ENCODE measurements at places on chromosomes 2 and 18.

DNA sequence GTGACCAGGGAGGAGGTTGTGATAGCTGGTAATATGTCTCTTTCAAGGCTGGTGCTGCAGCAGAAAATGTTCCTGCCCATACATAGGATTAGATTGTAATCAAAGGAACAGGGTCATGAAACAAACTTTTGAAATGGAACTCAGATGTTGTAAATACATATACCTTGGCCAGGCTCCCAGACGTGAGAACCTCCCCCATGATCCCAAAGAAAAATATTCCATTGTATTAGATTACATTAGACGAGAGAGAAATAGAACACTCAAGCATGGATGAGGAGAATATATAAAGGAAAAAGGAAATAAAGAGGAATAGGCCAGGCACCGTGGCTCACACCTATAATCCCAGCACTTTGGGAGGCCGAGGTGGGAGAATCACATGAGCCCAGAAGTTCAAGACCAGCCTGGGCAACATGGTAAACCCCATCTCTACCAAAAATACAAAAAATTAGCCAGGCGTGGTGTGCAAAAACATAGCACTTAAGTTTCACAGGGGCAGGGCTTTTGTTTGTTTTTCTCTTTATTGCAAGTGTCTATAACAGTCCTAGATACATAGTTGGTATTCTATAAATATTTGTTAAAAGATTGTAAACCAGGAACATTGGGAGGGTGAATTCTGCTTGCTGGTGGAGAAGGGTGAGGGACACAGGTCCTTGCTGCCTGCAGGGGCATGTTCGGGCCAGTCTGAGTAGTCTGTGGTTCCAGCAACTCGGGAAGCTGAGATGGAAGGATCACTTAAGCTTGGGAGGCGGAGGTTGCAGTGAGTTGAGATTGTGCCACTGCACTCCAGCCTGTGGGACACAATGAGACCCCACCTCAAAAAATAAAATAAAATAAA, 52.8 kb downstream of the RPL37A start:
- DNase-seq, result peak; percentile 48

GRCh38 chr2:147863835-147864234, 19.0 kb downstream of the ACVR2A start:
- peak; percentile 78 for DNase-seq

DNA sequence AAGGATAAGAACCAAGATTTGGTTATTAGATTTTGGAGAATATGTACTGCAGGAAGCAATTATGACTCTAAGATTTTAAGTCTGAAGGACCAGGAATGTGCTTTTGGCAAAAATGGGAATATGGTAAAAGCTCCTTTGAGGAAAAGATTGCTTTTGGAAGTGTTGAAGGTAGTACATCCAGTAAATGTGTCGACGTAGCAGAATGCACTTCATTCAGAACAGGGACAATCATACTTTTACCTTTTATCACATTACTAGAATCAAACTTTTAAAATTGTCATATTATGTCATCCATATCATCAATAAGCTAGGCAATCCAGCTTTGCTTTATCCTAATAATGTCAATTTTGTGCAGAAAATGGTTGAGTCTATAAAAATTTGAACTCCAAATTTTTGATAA, 74.3 kb upstream of the MSTN start:
- DNase-seq, result no peak

GRCh38 chr2:134792186-134792585, 46.2 kb upstream of the ACMSD start:
- DNase-seq, result no peak

GRCh38 chr18:10045296-10045891, 131.6 kb downstream of the VAPA start:
- no peak for DNase-seq

GRCh38 chr2:106195456-106195855, 1.4 kb upstream of the UXS1 start:
- no peak for DNase-seq

DNA sequence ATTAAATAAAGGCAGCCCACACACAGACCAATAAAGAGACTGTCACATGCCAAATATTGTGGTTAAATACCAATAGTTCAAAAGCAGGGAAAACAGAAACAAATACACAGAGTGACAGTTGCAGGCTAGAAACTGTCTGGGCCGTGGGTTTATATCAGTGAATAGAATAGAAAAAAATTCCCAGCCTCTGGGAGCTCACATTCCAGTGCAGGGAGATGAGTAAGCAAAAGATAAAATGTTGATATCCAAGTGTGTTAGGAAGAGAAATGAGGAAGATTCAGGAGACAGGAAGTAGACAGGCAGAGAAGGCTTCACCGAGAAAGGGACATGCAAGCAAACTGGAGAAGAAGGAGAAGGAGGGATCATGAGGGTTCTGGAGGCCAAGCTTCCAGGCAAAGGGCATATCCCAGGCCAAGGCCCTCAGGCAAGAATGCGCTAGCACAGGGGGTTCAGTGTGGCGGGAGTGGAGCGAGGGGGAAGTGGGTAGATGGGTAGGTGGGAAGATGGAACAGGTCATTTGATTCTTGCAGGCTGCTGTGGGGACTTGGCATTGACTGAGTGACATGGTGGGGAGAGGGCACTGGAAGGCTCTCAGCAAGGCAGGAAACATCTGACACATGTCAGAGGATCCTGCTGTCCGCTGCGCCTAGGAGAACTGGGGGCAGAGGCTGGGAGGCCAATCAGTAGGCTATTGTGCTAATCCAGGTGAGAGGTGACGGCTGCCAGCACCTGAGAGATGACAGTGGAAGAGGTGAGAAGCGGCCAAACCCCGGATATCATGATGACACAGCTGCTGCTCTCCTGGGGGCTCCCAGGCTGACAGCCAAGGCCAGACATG, 89.2 kb downstream of the ZBTB7C start:
- DNase-seq, result peak; percentile 57

- peak; percentile 79 for DNase-seq
Measured at GRCh38 chr18:2978661-2979106, 34.3 kb downstream of the LPIN2 start.

GRCh38 chr2:23241611-23242245, 143.3 kb upstream of the KLHL29 start:
- no peak for DNase-seq

- no peak for DNase-seq
Measured at GRCh38 chr2:99903981-99904380, 238.4 kb downstream of the AFF3 start.

GRCh38 chr2:166607880-166608279, 113.8 kb upstream of the SCN7A start:
- no peak for DNase-seq

DNA sequence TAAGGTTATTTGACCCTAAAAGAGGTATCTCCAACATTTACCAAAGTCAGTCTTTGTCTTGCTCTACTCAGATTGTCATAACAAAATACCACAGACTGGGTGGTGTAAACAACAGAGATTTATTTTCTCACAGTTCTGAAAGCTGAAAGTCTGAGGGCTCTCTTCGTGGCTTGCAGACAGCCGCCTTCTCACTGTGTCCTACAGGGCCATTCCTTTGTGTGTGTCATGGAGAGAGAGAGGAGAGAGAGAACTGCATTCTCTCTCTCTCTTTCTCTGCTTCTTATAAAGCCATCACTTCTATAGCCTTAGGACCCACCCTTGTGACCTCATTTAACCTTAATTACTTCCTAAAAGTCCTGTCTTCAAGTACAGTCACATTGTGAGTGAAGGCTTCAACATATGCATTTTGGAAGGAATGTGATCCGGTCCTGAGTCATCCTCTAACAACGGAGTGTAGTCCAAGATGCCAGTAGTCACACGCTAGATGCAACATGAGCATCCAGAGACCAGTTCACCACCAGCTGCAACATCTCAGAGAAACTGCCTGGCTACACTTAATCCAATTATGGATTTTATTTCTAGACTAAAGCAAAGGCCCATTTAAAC, 130.2 kb downstream of the CD226 start:
- peak; percentile 88 for DNase-seq

DNA sequence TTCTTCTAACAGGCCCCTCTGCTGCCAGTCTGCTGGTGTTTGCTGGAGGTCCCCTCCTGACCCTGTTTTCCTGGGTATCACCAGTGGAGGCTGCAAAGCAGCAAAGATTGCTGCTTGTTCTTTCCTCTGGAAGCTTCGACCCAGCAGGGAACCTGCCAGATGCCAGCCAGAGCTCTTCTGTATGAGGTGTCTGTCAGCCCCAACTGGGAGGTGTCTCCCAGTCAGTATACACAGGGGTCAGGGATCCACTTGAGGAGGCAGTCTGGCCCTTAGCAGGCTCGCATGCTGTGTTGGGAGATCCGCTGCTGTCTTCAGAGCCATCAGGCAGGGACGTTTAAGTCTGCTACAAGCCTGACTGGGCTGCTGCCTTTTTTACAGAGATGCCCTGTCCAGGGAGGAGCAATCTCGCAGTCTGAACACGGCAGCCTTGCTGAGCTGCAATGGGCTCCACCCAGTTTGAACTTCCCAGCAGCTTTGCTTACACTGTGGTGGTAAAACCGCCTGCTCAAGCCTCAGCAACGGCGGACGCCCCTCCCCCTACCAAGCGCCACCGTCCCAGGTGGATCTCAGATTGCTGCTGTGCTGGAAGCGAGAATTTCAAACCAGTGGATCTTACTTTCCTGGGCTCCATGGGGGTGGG, 29.9 kb downstream of the CHCHD5 start:
- DNase-seq, result no peak

- peak; percentile 13 for DNase-seq
Measured at GRCh38 chr2:110678457-110679336, 834 bp upstream of the BUB1 start.

DNA sequence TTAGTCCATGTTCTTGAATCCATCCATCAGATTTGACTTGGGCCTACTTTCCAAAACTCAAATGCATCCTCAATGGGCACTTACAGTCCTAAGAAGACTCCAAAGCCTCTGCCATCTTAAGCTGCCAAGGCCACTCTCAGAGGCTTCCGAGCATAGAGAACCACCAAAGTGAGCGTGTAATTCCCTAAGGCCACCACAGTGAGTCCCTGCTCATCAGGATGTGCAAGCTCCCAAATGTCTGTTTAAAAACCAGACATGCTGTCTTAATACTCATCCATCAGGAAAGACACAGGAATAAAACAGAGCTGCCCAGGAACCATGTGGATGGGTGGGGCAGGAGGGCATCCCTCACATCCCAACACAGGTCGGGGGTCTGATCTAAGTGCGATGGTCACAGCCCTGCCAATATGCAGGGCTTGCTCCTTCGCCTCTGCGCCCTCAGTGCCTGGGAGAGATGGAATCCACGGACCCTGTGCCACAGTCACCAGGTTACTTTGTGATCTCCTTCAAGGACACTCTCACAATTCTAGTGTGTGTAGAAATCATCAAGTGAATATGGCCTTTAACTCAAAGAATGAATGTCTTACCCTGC, 80.4 kb downstream of the POLR1A start:
- no peak for DNase-seq

- no peak for DNase-seq
Measured at GRCh38 chr18:3611313-3612090, 161.5 kb downstream of the TGIF1 start.

DNA sequence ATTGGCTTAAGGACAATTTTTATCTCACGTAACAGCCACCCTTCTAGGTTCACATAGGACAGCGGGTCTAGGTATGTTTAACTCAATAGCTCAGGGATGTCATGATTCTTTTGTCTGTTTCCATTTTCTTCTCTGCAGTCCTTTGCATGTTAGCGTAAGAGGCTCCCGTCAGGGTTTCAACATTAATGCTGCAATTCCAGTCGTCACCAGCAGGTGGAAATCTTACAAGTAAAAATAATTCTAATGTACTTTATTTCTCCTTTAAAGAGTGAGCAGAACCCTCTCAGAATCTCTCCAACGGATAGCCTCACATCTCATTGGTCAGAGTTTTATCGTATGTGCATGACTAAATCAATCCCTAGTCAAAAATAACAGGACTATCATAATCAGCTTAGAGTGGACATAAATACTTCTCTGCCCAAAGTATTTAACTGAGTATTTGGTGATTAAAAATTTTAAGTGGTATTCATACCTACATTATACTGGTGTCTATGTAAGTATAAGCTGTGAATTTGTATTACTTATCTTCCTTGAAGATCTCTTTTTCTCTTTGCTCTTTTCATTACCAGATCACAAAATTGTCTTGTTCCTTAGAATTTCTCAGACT, 487.2 kb upstream of the GCFC2 start:
- DNase-seq, result peak; percentile 23

- peak; percentile 3 for DNase-seq
Measured at GRCh38 chr18:56043641-56044061, 455.7 kb upstream of the TCF4 start.

DNA sequence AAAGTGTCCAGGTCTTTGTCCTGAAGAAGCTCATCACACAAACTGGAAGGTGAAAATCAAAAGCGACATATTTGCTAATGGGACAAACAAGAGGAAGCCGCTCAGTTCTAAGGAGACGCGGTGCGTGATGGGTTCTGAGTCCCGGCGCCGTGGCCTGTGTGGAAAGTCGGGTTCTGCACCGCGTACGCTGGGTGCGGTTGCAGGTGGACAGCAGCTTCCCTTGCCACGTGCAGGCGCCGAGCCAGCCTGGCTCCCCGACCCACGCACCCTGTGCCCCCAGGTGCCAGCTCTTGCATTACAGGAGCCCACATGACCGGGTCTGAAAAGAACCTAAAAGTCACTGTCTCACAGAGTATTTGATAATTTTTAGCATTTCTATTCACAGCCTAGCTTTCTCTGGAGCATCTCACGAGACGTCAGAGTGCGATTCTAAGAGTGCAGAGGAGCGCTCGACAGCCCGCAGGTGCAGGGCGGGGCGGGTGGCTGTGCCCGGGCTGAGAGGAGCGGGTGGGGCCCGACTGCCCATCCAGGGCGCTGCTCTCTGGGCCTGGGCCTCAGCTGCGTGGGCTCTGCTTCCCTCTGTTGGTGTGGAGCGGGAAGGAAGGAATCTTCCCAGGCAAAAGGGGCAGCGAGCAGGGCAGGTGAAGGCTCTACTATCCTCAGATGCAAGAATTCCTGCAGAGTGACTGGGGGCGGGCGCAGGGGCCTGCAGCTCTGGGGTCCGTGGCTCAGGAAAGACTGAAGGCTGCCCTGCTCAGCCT, 39.4 kb downstream of the MYT1L start:
- DNase-seq, result no peak

GRCh38 chr2:86482034-86482433, 40.9 kb downstream of the KDM3A start:
- DNase-seq, result no peak

DNA sequence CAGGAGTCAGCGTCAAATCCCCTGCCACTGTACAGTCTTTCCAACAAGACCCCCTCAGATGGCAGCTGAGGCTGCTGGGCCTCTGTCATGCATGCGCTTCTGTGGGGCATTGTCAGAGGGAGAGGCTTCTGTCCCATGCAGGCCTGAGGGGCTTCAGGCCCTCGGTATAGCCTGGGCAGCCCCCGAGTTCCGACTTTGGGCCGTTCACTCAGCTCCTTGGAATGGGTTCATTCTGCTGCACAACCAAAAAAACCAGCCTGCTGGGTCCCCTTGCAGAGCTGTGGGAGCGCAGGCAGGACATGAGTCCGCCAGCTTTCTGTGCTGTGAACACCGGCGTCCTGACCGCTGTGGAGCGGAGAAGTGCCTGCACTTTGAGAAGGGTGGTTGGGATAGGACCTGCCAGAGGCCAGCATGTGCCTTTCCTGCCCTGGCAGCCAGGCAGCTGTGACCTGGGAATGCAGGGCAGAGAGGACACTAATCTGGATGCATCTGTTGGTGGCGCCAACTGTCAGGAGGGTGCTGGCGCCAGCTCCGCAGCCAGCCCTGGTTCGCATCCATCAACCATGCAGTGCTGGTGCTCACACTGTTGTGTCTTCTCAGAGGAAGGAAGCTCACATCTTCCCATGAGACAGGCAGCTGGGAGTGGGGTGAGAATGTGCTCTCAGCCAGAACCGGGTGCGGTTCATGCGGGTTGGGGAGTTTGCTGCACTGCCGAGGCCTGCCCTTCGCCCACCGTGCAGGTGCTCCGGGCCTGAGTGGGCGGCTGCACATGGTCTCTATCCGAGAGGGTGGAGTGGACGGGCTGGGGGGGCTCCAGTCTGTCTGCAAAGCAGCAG, 14.3 kb downstream of the ARHGEF4 start:
- no peak for DNase-seq

- no peak for DNase-seq
Measured at GRCh38 chr2:31319406-31320175, 85.6 kb downstream of the EHD3 start.

Data from astrocyte (in vitro differentiated cells and primary cell).